ENCODE measurements at places on chromosomes 5 and 9.

DNA sequence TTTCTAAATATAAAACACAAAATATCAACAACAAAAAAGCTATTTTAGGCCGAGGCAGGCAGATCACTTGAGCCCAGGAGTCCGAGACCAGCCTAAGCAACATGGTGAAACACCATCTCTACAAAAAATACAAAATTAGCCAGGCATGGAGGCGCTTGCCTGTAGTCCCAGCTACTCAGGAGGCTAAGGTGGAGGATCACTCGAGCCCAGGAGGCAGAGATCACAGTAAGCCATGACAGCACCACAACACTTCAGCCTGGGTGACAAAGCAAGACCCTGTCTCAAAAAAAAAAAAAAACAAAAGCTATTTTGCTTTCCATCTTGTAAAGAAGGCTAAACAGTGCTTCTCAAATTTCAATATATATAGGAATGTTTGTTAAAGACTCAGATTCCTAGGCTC lies 11.3 kb downstream of the C5orf15 start:
- DNase-seq: no peak

- DNase-seq: no peak
These were observed 475.8 kb downstream of the SPOCK1 start for GRCh38 chr5:137023371-137023770.

GRCh38 chr5:95162231-95162992 lies 122.5 kb downstream of the MCTP1 start:
- DNase-seq: no peak

DNA sequence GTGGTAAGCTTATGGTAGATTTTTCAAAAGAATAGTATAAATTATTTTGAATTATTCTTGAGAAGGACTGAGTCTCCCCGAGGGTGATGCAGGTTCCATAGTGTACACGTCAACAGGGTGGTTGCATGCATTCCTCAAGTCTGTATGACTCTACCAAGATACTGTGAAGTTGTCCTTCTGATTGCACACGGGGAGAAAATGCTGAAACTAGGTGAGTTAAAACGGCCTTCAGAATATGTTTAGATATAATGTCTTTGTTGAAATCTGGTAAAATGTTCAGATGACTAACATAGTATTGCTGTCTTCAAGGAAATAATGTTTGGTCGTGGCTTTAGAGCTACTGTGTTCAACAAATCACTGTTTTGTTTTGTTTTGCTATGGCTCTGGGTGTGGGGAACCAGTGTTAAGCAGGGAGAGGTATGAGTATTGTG lies 22.4 kb upstream of the TNFAIP8 start:
- no peak for DNase-seq
